CD4-positive, alpha-beta T cell treated with Interleukin-10 for 1 hour (primary cell): ENCODE measurements at places on chromosomes 2 and 18.

- no peak for DNase-seq
Measured at GRCh38 chr2:41475959-41476358, 571.9 kb upstream of the PKDCC start.

- DNase-seq = no peak
Measured at GRCh38 chr18:3040881-3041280, 27.9 kb upstream of the LPIN2 start.

DNA sequence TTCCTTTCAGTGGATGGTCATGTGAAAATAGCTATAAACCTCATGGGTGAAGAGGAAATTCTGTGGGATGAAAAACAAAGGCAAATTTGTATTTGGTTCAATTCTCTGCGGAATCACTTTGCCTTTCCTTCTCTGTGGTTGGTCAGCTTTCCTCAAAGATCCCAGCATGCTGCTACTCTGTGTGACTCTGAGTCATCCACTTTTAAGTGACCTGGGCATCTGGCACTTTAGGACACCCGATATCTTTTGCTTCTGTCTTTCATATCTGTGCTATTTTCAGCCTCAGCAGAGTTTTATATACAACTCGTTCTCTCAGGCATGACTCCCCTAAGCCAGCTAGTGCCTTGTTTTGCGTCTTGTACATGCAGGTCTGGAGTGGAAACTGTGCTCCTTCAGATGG, 217.0 kb upstream of the PIEZO2 start:
- no peak for DNase-seq

DNA sequence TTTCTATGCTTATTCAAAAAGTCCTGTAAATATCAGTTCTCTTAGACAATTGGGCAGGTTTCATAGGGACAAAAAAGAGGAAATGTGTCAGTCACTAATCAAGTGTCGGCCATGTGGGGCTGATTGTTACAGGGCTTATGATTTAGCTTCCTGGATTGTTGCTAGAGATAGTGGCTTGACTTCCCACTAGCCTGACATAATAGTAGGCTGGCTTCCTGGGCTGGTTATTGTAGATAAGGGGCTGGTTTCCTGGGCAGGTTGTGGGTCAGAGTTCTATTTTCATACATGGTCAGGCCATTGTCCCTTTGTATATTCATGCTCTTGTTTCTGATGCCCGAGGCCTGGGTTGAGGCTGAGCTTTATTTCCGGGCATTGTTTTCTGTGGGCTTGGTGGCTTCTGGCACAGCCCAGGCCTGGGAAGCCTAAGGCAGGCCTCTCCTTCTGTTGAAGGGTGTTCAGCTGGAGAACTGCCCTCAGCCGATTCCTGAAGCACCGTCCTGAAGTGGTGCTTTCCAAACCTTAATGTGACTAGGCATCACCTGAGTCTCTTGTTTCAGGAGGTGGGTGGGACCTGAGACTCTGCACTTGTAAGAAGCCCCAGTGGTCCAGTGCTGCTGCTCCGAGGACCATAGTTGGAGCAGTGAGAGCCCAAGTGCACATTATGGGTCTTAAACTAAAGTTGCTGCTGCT, 37.0 kb downstream of the CD8B2 start:
- DNase-seq = no peak

DNA sequence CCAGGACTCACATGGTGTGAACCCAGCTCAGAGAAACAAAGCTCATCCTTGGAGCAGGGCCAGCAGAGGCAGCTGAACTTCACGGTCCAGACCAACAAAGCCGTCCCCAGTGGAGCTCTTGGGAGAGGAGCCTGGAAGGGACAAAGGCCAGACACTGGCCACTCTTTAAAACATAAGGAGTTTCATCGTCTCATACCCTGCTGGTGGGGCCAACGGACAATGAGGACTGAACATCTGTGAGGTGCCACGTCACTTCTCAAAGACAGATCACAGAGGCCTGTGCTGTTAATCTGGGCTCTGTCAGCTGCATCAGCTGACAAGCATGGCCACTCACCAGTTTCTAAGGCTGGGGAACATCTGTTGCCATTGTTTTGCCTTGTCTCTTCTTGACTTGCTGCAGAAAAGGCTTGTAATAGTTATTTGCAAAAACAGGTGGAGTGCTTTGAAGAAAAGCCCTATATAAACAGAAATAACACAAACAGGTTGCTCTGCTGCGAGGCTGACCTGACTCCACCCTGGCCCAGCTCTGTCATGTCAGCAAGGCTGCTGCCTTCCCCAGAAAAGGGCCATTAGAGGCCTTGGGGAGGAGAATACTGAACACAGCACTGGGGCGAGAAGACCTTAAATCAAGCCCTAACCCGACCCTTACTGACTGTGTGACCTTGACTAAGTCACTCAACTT, 68.1 kb upstream of the DAPL1 start:
- no peak for DNase-seq

GRCh38 chr2:6692819-6693218, 172.9 kb downstream of the CMPK2 start:
- DNase-seq = no peak

- peak; percentile 63 for DNase-seq
Measured at GRCh38 chr18:49858309-49859020, 45.1 kb upstream of the ACAA2 start.

DNA sequence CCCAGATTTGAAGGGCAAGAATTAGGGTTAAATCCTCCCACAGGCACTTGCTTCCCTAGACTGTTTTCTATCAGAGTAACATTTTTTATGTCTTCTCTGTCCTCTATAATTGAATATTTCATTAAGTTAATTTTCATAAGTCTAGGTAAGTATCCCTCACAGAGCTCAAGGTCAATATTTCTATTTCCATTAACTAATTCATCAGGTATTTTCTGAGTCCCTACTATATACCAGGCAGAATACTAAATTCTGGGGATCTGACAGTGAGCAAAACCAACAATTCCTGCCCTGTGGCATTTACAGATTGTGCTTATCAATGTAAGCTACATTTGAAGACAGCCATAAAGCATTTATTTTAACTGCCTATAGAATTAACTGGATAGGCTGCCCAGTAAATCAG, 86.4 kb upstream of the RBBP8 start:
- DNase-seq = no peak

- no peak for DNase-seq
Measured at GRCh38 chr18:55501579-55501978, 86.4 kb downstream of the TCF4 start.
